ENCODE measurements at places on chromosomes 6 and 20. TPM values are rescaled to one million over a fixed set of nuclear protein-coding genes. Genes with fewer than 3 reads are reported as not detected.

The PRL gene
- not detected for total RNA-seq

The PRICKLE4 gene
- 0.60 TPM for total RNA-seq

The IP6K3 gene
- not detected for total RNA-seq

The VPS16 gene
- total RNA-seq = 52.0 TPM

The HLA-DOB gene
- total RNA-seq = 3.8 TPM

The RIPPLY2 gene
- not detected for total RNA-seq

The SIRPB1 gene
- 1.9 TPM for total RNA-seq

The POM121L2 gene
- total RNA-seq = not detected

The SNAI1 gene
- total RNA-seq = 0.43 TPM

The HTR1E gene
- total RNA-seq = not detected

The GSTA1 gene
- not detected for total RNA-seq

The DSN1 gene
- total RNA-seq = 29.3 TPM

The ISM1 gene
- 0.31 TPM for total RNA-seq

The TFAP2A gene
- 0.14 TPM for total RNA-seq

The LST1 gene
- 21.6 TPM for total RNA-seq

The CHD6 gene
- total RNA-seq = 28.0 TPM

The TREM2 gene
- total RNA-seq = not detected

The SEL1L2 gene
- not detected for total RNA-seq

The ZFP57 gene
- 5.9 TPM for total RNA-seq

The KHDRBS2 gene
- not detected for total RNA-seq

The TRIM27 gene
- total RNA-seq = 45.4 TPM

The BPIFB4 gene
- not detected for total RNA-seq

The MDC1 gene
- 127 TPM for total RNA-seq

The WFDC5 gene
- not detected for total RNA-seq

The OR12D3 gene
- not detected for total RNA-seq

The LINC00237 gene
- not detected for total RNA-seq

The TTK gene
- total RNA-seq = 32.6 TPM

The FAM120B gene
- total RNA-seq = 14.1 TPM

The TSHZ2 gene
- 31.4 TPM for total RNA-seq

The SGK2 gene
- 0.59 TPM for total RNA-seq
